Activated CD8-positive, alpha-beta T cell treated with anti-CD3 and anti-CD28 coated beads, Interleukin-2, amount 10 ng/mL, durations not matched to agents 7 days and 5 days (primary cell): ENCODE measurements at places on chromosomes 1 and 21. TPM values are rescaled to one million over a fixed set of nuclear protein-coding genes. Genes with fewer than 3 reads are reported as not detected.
A peak's percentile ranks its signal among the peaks of the same experiment; 100 is the strongest.

- DNase-seq, result no peak
Measured at GRCh38 chr1:34829250-34829649, 30.3 kb downstream of the SMIM12 start.

The MATN1 gene
- total RNA-seq, result not detected

- no peak for DNase-seq
Measured at GRCh38 chr1:153939476-153939875, 7.0 kb downstream of the DENND4B start.

GRCh38 chr1:92342401-92342800, 43.5 kb downstream of the RPAP2 start:
- DNase-seq, result no peak

DNA sequence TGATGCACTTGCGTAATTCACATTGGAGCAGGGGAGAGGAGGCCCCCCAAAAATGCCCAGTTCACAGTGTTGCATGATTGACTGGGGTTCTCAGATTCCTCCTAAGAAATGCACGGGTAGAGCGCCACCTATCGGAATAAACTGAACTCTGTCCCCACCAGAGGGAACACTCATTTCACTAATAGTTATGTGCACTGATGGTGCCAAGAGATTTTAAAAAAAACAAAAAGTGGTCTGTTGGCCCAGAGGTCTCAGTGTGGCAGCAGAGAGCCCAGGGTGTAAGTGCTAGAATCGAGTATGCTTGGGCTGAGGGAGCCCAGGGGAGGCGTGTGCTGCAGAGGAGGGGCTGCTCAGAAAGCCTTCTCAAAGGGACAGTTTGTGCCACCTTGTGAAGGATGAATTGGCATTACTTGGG, 6.9 kb downstream of the PINK1 start:
- peak; percentile 76 for DNase-seq

The SH3BGR gene
- total RNA-seq, result 1.1 TPM

DNA sequence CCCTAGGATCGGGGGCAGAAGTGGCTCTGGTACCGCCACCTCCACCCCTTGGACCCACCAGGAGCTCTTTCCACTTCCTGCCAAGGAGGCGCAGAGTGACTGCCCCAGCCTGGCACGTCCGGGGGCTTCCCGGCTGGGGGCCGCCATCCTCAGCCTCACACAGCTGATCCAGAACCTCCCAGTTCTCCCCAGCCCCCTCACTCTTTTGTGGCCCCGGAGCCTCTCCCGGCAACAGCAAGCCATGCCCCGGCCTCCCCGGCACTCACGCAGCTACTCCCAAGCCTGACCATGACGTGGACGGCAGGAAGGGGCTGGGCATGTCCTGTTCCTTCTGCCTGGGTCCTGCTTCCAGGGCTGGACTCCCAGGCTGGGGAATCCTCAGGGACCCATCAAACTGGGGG, 17.1 kb downstream of the TP73 start:
- DNase-seq, result no peak

- DNase-seq, result no peak
Measured at GRCh38 chr1:156247460-156248322, at the start of gene PAQR6. PAQR6 (minus strand) TSS chr1:156248056; CDS start chr1:156246731, 1,325 bp downstream.
